ENCODE measurements at places on chromosomes 6 and 20. TPM values are rescaled to one million over a fixed set of nuclear protein-coding genes. Genes with fewer than 3 reads are reported as not detected.
A peak's percentile ranks its signal among the peaks of the same experiment; 100 is the strongest.

DNA sequence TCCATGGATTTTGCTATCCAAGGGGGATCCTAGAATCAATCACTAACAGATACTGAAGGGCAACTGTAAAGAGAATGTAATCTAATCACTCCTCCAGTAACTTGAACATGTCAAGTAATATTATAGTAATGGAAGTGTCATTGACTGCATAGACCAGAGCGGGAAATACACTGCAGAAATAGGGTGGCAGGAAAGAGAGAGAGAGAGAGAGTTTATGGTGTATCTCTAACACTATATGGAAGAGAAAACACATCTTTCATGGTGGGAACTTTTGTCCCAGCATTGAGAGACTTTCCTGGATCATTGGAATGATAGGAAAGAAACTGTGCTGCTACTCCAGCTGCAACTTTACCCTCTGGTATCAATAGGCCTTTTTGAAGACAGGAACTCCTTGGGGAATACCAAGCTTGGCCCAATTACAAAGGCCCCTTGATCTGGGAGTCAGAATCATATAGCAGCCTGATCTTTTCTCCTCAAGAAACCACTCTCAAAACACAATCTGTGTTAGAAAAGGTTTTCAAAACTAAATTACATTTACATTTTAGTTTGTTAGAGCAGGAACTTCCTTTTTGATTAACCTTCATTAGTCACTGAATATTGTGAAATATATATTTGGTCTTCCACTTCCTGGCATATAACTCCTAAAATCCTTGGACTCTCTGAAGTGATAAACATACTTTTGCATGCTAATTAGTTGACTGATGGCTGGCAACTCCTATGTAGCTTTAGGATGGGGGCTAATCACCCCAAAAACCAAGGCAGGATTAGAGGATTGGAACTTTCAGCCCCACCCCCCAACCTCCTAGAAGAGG lies 29.5 kb upstream of the RNGTT start:
- no peak for DNase-seq

HLA-DOA gene
- 0.82 TPM for total RNA-seq

IPCEF1 gene
- total RNA-seq: 10.6 TPM

DNA sequence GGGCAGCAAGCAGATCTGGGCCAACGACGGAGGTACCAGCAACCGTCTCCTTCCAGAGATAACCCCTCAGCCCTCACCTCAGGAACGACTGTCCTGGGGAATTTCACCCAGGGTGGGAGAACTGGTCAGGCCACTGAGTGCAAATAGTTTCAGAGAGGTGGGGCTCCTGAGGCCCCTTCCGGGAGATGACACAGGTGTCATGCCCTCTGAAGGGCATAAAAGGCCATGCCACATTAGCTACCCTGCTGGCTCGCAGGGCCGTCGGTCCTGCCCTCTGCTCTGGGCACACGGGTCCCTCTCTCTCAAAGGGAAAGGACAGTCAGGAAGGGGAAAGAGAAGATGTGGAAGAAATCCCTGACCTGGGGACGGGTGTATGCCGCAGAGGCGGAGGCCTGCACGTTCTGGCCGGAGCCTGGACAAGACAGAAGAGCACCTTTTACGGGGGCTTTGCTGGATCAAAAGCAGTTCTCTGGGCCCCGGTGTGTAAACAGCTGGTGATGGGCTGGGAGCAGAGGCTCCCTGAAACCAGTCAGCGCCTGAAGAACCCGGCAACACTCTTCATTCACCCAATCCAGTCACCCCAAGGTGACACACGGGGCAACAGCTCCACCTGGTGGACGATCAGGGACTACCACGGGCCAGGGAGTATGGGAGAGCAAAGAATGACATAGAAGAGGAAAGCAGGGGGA lies 6.4 kb upstream of the TAF8 start:
- peak; percentile 88 for DNase-seq

DNA sequence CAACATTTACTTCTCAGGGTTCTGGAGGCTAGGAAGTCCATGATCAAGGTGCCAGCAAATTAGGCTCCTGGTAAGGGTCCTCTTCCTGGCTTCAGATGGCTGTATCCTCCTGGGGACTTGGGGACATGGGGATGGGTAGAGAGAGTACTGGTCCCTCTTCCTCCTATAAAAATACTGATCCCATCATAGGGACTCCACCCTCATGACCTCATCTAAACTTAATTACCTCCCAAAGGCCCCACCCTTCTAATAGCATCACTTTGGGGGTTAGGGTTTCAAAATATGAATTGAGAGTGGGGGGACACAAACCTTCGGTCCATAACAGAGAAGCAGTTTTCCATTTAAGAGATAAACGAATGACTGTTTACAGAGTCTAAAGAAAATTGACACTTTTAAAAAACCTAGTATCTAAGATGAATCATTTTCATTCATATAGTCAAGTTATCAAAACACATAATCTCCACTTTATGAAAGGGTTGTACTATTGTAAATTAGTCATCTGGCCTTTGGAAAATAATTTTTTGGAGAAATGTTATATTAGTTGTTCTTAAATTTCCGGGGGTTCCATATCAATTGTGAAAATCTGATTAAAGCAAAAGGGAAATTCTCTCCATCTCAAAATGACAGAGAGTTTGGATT lies 33.5 kb downstream of the ELOVL5 start:
- DNase-seq: no peak

- no peak for DNase-seq
Observed at GRCh38 chr6:150576651-150577226, 22.9 kb upstream of the PLEKHG1 start.

SEMG2 gene
- total RNA-seq: not detected

- DNase-seq: no peak
Observed at GRCh38 chr6:115783402-115784061, 277.2 kb downstream of the FRK start.

C6orf15 gene
- not detected for total RNA-seq

CALHM5 gene
- total RNA-seq: 0.41 TPM

GRCh38 chr20:39829661-39830060 lies 859.4 kb downstream of the MAFB start:
- no peak for DNase-seq

DNA sequence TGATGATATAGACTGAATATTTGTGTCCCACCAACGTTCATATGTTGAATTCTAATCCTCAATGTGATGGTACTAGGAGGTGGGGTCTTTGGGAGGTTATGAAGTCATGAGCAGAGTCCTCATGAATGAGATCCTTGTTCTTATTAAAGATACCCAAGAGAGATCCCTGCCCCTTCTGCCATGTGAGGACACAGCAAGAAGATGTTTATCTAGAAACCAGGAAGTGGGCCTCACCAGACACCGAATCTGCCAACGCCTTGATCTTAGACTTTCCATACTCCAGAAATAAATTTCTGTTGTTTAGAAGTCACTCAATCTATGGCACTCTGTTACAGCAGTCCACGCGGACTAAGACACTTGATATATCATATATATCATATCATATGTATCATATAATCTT lies 67.7 kb upstream of the GCM1 start:
- DNase-seq: no peak

DNA sequence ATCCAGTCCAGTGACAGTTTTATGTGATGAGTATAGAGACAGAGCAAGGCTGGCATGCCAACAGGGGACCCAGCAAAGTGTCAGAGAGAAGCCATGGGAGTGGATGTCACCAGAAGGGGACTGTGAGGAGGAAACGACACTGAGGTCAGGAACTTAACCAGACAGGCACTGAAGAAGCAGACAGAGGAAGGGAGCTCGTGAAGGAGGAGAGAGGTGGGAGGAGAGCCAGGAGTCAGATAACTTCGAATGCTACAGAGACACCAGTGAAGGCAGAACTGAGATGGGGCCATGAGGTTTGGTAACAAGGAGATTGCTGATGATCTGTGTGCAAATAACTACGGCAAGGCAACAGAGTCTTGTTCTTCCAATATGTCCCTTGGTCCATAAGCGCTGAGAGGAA lies 211.1 kb upstream of the FOXA2 start:
- DNase-seq: no peak

GRCh38 chr6:129634411-129635230 lies 75.4 kb downstream of the ARHGAP18 start:
- DNase-seq: no peak

GRCh38 chr20:62605236-62605943 lies 36.9 kb upstream of the SLCO4A1 start:
- DNase-seq: no peak

DNA sequence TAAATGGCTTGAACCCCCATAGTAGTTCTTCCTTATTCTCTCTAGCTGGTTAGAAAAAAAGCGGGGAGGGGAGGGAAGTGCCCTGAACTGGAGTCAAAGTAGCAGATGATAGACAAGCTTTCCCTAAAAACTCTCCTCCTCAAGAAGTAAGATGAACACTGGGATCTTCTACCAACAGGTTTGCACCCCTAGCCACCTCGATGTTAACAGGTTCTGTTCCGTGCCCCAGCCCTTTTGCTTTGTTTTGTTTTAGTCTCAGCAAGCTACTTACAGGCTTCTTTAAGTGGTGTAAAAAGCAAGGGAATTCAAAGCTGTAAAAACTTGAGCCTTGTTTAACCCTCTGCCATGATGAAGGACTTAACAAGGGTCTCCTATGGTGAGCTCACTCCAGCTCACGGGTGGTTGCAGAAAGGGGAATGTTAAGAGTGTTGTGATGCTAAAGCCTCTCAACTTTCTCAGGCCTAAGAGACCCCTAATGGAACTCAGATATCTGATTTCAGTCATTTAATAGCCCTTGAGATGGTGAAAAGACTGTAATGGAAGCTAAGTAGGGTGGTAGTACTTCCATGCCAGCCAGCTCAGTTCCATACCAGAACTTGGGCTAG lies 106.0 kb downstream of the FOXO3 start:
- DNase-seq: no peak

PHF20 gene
- total RNA-seq: 53.8 TPM

GRCh38 chr20:21235484-21236445 lies 67.4 kb upstream of the XRN2 start:
- peak; percentile 35 for DNase-seq

- DNase-seq: no peak
Observed at GRCh38 chr6:134299236-134299635, 18.7 kb downstream of the SGK1 start.

DNA sequence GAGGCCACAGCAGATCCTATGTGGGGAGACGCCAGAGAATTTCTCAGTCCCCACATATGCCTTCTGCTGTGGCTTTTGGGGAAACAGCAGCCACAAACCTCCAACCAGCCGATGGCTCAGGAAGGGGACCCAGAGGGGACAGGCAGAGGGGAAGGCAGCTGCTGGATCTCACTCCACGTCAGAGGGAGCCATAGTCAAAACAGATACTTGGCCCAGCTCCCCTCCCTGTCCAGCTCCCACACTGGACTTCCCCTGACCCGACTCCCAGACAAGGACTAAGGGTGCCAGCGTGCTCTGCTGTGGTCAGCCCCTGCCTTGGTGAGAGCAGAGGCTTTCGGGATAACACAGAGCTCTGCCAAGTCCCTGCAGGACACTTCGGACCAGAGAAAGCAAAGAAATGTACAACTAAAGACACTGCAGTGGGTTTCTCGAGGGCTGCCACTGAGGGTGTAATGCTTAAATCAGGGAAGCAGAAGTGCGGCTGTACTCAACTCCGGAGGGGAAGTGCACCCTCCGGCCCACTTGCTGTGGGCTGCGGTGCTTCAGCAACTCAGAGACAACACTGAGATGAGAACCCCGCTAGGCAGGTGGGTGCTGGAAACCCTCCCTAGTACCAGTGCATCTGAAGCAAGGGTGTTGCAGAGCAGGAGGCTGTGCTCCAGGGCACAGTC lies 47.2 kb downstream of the RRBP1 start:
- peak; percentile 45 for DNase-seq

DNA sequence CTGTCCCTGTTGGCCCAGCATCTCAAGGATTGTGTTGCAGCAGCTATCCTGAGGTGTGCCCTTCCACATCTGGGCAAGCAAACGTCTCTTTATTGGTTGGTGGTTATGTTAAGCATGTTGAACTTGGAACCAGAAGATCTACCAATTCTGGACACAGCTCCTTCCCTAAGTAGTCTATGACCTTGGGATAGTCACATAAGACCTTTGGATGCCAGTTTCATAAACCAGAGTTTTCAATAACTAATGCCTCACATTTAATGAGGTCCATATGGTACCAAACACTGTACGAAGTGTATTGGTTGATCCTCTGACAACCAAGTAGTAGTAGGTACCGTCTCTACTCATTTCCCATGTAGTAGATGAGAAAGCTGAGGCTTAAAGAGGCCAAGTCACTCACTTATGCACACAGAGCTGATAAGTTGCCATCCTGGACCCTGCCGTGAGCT lies 3.7 kb downstream of the CYP24A1 start:
- DNase-seq: no peak

DNA sequence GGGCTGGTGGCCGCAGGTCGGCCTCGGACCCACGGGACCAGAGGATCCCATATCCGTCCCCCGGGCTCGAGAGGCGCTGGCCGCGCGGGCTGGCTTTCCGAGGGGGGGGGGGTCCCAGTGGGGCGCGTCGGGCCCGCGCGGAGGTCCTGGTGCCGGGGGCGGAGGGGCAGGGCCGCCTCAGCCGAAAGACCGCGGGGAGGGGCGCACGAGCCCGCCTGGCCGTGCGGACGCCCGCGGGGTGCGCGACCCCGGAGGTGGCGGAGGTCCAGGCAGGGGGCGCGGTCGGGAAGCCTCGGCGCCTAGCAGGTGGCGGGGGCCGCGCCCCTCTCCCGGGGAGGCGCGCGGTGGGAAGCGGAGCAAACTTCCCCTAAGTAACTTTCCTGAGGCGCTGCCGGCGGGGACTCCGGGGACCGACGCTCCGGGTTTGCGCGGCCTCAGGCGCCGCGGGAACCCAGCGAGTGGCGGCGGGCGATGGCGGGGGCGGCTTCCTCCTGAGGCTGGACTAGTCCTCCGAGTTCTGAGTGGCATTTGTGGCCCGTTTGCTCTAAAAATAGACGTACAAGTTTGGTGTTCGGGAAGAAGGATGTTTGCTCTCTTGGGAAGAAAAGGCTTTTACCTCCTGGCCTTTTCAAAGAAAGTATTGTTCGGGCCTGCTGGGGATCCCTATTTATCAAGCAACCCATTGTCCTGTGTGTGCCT lies 26.5 kb upstream of the BTBD3 start:
- DNase-seq: peak; percentile 45

MDFI gene
- 11.4 TPM for total RNA-seq

RBPJL gene
- not detected for total RNA-seq

SLC25A27 gene
- total RNA-seq: 30.2 TPM
